ENCODE measurements at places on chromosomes 1 and 21. TPM values are rescaled to one million over a fixed set of nuclear protein-coding genes. Genes with fewer than 3 reads are reported as not detected.

The FTCD gene
- 0.33 TPM for polyA plus RNA-seq

DNA sequence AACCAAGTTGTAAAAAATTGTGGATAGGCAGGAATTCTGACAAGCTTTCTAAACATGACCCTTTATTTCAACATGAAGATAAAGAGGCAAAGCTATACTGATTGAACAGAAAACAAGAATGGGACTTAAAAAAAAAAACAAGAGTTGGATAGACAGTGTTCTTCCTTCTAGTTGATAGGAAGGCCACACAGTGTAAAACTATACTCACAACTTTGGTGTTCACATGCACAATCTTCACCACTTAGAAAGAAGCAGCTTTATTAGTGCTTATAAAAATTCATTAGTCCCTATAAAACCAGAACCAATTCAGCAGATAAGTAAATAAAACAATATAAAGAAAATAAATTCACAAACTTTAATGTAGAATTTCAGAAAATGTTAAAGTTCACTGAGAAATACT, 101.8 kb downstream of the AKT3 start:
- no peaks in the 10 kb centered on the region for H3K36me3 ChIP-seq
- H3K4me3 ChIP-seq = no peak overlapping the region
- H3K4me1 ChIP-seq = no peaks in the 10 kb centered on the region
- no peak overlapping the region for H3K27ac ChIP-seq
- no peaks in the 10 kb centered on the region for H3K27me3 ChIP-seq
- DNase-seq = no peak

DNA sequence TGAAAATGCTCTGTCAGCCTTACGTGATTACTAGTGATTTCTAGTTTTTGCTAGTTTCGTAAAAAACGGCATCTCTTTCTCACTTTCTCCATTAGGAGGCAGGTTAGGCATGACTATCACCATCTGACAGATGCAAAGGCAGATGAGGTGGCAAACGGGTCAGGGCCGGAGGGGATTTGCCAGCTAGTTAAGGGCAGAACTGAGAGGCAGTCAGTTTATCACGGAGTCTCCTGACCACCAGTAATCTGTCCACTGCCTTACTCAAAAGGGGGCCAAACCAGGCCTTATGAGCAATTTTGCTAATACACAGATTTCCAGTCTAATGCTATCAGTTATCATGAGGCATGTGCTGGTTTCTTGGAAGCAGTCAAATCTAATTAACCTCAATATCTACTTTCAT, 159.3 kb downstream of the TSEN15 start:
- no peaks in the 10 kb centered on the region for H3K36me3 ChIP-seq
- H3K27me3 ChIP-seq = no peaks in the 10 kb centered on the region
- no peak overlapping the region for H3K4me3 ChIP-seq
- DNase-seq = peak; percentile 45

- no peak overlapping the region for H3K4me3 ChIP-seq
- H3K27ac ChIP-seq = no peak overlapping the region
- H3K4me1 ChIP-seq = no peaks in the 10 kb centered on the region
- DNase-seq = no peak
- no peaks in the 10 kb centered on the region for H3K27me3 ChIP-seq
These were observed 450.1 kb upstream of the BEND5 start for GRCh38 chr1:49226758-49227157.

DNA sequence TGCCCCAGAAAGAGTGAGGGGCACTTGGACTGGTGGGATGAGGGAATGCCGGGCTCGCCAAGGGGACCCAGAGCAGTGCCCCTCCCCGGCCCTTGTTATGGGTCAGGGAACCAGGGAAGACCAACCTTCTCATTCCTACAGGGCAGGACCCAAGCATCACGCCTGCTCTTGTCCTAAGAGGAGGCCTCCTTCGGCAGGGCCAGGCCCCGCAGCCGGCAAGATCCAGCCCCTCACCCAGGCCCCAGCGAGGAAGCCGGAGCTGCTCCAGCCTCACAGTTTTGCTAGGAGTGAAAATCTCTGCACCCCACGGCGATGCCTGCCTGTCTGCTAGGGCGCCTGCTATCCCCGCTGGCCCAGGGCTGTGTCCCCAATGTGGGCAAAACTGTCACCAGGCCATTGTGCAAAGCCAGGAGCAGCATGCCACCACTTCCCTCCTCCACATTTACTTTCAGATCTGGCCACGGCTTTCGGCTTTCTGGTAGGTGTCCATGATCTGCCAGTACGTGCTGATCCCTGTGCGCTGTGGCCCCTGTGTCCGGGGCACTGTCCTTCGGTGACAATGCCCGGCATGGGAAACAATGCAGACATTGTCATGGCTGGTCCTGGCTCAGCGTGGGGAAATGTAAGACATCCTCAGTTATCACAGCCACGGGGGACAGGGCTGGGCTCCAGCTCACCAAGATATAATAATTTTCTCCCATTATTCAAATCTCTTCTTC, 9.6 kb downstream of the ACTRT2 start:
- no peaks in the 10 kb centered on the region for H3K4me1 ChIP-seq
- no peak overlapping the region for H3K27ac ChIP-seq
- no peak for DNase-seq

GRCh38 chr1:12124693-12125421, 41.9 kb upstream of the TNFRSF1B start:
- DNase-seq = peak; percentile 77
- H3K27ac ChIP-seq = no peak overlapping the region
- no peaks in the 10 kb centered on the region for H3K4me1 ChIP-seq
- no peak overlapping the region for H3K4me3 ChIP-seq
- no peaks in the 10 kb centered on the region for H3K36me3 ChIP-seq
- peaks cover 3% of the 10 kb centered on the region for H3K27me3 ChIP-seq

- DNase-seq = no peak
- no peak overlapping the region for H3K27ac ChIP-seq
- no peaks in the 10 kb centered on the region for H3K27me3 ChIP-seq
- H3K36me3 ChIP-seq = no peaks in the 10 kb centered on the region
These were observed 60.0 kb upstream of the EPS8L3 start for GRCh38 chr1:109823543-109824348.
